ENCODE measurements at places on chromosomes 2 and 18.

- no peak for DNase-seq
Observed at GRCh38 chr2:31020713-31021112, 117.5 kb downstream of the GALNT14 start.

GRCh38 chr2:41907771-41908207 is 140.0 kb upstream of the PKDCC start:
- DNase-seq, result no peak

DNA sequence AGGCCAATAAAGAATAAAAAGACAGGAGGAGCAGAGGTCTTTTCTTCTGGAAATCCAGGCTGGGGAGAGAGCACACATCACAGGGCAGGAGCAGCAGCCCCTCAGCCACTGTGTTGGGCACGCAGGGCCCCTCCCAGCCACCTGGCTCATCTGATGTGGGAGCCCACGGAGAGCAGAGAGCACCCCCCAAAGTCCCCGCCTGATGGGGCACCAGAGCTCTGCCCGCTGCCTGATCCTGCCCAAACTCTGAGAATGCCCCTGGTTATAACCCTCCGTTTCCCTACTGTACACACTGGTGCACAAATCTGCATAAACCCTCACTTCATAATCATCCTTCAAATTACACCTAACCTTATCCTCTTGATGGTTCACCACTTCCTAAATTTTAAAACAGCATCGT is 111.3 kb downstream of the HDAC4 start:
- no peak for DNase-seq

DNA sequence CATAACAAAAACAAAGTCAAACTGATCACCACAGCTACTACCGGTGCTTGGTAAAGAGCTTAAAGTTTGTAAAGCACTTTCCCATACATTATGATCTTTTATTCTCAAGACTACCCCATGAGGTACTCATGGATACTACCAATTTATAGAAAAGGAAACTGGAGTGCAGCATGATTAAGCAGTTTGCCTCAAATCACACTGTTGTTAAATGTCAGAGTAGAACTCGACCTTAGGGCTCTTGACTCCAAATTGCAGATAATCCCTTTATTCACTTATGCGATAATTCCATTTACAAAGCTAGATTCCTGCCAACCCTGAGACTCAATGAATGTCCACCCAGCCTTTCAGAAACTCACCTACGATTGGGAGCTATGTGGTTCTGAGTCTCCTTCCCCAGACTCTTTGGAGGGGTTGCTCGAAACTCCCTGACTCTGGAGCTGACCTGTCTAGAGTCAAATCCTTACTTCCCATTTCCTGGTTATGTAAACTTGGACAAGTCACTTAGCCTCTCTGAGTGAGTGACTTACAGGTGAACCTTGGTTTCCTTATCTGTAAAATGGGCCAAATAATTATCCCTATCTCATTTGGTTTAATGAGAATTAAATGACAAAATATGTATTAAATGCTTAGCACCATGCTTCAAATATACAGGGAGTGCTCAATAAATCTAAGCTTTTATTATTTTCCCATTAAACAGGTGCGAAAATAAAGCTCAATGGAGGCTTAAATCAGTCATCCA is 47.4 kb downstream of the PSD4 start:
- no peak for DNase-seq

Measured in effector CD4-positive, alpha-beta T cell (primary cell).